ENCODE measurements at places on chromosomes 4 and X. TPM values are rescaled to one million over a fixed set of nuclear protein-coding genes. Genes with fewer than 3 reads are reported as not detected.
A peak's percentile ranks its signal among the peaks of the same experiment; 100 is the strongest.

DNA sequence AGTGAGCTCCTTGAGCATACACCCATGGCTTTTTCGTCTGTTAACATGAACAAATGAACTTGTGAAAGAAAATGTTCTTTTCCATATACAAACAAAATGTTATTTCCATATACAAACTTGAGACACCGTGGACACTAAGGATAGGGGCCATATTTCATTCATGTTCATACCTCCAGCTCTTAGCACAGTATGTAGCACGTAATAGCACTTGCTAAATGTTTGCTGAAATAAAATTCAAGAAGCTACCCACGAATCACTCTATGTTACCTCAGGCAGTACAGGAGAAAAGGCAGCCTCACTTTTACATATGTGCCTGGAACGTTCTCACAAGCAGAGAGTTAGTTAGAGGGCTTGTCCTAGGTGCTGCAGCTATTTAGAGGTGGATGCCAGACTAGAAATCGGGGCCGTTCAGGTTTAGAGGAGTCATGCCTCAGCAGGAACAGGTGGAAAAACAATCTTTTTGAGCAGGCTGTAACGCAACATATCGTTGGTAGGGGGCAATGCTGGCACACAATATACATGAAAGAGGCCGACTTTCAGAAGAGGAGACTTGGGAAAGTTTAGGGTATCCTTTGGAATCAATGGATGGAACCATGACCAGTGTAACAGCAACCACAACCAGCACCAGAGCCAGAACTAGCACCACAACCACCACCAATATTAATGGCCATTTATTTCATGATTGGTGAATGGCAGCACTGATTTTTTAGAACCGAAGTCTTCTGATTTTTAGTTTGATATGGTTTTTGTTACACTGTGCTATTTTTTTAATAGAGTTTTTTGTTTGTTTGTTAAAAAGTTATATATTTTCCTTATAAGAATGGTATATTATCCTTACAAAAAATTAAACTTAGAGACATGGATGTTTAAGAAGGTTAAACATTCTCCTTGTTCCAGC lies 14.8 kb upstream of the PAQR3 start:
- peak; percentile 12 for DNase-seq

DNA sequence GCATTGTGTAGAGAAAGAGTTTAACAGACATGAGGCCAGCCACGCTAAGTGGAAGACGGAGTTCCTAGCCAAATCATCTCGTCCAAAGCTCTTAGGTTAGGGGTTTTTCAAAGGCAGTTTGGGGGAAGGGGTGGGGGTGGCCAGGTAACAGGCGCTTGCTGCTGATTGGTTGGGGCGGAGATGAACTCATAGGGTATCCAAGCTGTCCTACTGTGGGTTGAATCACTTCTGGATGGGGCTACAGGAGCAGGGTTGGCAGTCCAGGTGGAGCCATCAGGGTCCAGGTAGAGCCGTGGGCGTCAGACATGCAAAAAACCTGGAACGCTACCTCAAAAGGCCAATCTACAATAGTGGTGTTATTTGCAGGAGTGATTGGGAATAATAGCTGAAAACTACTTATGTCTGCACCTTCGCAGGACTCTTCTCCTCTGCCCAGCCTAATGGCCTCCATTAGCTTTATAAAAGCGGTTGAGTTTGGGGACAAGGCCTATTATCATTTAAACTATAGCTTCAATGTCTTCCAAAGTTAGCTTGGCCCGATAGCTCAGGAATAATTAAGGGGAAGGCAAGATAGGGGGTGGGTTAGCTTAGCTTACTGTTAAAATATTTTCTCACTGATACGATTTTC lies 579.6 kb downstream of the NLGN4X start:
- DNase-seq, result no peak

Gene TRIML2
- polyA plus RNA-seq, result 58.1 TPM

GRCh38 chr4:125313989-125314667 lies 627 bp upstream of the FAT4 start:
- DNase-seq, result no peak

GRCh38 chr4:119020158-119020557 lies 115.5 kb upstream of the MYOZ2 start:
- DNase-seq, result no peak

Gene ARL9
- not detected for polyA plus RNA-seq

DNA sequence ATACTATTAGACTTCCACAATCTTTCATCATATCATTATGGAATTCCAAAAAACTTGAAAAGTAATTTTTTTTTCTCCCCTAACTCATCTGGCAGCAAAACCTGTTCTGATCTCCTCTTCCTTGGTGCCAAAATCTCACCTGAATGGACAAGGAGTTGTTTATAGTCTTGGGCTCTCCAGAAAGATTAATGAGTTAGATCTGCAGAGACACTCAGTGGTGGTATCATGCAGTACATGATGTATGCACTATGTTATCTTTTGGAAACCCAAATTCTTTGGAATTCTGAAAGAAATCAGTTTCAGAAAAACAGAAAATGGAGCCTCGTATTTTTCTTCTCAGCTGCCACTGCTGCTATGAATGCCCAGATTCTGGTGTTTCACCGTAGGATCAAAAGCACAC lies 11.7 kb downstream of the GPM6B start:
- DNase-seq, result no peak

Gene HTRA3
- 8.0 TPM for polyA plus RNA-seq

DNA sequence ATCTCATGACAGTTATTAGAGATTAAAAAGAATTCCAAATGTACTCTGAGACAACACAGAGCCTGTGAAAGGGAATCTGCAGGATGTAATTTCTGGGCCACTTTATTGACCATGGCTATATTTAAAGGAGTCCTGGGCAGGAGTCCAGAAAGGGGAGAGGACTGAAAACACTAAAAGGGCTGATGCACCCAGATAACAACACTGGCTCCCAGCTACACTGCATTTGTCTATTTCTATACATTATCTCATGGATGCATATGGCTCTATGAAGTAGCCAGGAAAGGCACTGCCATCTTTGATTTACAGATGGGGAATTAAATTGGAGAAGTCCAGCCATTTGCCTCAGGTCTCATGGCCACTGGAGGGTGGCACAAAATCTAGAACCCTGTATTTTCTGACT lies 56.0 kb downstream of the MED28 start:
- DNase-seq, result no peak

DNA sequence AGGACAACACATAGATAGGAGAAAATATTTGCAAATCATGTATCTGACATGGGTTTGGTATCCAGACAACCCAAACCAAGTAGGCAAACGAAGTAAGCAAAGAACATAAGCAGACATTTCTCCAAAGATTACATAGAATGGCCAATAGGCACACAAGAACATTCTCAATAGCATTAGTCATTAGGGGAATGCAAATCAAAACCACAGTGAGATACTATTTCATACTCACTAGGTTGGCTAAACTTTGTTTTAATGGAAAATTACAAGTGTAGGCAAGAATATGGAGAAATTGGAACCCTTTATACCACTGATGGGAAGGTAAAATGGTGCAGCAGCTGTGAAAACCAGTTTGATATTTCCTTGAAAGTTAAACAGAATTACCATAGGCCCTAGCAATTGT lies 74.7 kb downstream of the CHRNA9 start:
- DNase-seq, result no peak

DNA sequence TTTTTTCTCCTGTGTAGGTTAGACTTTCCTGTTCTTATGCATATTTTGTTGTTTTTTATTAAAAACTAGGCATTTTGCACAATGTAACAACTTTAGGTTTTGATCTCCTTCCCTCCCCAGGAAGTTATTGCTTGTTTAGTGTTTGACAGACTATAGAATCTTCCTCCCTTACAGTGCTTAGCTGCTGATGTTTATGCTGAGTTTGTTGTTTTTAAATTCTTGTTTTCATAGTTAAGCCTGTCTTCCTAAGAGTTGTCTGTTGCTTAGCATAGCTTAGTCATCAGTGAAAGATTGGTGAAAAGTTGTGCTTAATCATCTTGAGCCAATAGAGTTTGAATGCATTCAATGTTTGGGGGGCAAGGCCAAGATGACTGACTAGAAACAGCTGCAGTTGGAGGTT lies 157.5 kb downstream of the NKX6-1 start:
- DNase-seq, result no peak

DNA sequence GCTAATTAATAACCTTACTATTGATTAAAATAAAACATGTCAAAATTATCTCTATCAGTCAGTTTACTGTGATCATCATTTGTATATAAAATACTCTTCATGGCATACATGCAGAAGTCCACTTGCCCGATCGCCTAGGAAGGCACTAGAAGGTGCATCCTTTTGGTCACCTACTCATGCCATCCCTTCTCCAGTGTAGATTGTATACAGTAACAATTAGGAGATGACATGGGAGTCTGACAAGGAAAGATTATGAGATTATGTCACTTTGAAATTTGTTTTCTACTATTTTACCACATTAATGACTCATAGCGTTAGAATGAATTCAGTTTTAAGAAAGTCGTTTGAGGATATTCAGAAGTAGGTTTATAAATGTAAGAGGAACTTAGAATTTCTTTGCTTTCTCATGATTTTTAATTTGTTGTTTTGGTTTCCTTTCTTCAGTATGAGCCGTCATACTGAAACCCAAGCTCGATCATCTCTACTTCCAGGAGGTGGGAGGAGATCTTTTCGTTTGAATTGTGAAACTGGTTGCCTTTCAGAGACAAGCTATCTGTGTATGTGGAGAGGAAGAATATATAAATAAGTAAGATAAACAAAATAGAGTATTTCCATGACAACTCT lies 51.1 kb upstream of the UNC5C start:
- no peak for DNase-seq

Gene ADH1A
- not detected for polyA plus RNA-seq

DNA sequence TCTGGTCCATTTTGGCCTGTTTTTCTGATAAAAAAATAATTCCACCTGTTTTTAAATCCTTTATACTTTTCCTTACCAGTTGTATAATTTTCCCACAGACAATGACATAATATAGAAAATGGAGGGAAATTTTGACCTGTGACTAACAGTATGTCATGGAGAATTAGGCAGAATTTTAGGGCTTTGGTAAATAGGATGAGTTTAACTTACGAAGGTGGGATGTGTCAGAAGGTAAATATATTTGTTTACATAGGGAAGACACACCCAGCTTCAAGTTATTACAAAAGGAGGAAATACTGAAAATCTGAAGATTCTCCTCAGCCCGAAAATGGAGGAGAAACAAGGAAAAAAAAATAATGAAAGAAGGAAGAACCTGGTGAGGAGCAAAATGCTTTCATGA lies 64.6 kb upstream of the PPP3CA start:
- DNase-seq, result peak; percentile 75
